ENCODE measurements at places on chromosomes 5 and 9.

GRCh38 chr5:172177176-172177575, 10.8 kb downstream of the STK10 start:
- DNase-seq = peak; percentile 57

GRCh38 chr9:20189871-20190270, 401.0 kb upstream of the SLC24A2 start:
- DNase-seq = no peak

GRCh38 chr5:150214289-150214688, 24.4 kb downstream of the SLC6A7 start:
- DNase-seq = no peak

GRCh38 chr9:86892576-86892975, 54.7 kb downstream of the GAS1 start:
- no peak for DNase-seq

GRCh38 chr9:81776390-81776789, 87.0 kb upstream of the TLE1 start:
- no peak for DNase-seq

GRCh38 chr9:105043370-105043936, 115.5 kb upstream of the ABCA1 start:
- no peak for DNase-seq

GRCh38 chr5:124126504-124127217, 614.7 kb downstream of the CSNK1G3 start:
- no peak for DNase-seq

DNA sequence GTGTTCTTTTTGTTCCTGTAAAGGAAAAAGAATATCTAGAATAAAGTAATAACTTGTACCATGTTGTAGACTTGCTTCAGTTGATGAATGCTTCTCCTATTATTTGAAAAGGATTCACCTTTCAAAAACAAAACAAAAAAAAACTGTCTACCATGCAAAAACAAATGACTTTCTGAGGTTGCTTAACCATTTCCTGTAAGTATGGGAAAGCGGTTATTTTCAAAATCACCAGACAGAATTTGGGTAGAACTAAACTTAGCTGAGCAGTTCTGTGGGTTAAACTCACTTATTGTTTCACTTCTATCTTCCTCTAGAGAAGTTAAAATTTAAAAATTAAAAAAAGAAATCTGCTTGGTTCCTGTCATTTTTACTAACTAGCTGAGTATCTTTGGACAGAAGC, 25.2 kb downstream of the LNPEP start:
- DNase-seq = peak; percentile 52

DNA sequence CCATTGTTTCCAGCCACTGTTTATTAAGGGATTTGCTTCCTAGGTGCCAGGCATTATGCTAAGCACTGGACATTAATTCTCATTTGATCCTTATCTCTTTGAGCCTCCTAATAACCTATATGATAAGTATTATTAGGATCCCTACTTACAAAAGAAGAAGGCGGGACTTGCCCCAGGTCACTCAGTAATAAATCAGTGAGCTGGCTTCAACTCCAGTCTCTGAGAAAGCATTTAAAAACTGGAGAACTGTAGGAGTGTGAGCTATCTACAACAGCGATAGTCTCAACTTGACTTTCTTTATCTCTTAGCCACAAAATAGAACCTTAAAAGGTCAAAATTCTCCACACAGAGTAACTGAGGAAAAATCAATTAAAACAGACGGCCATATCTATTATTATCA, 155.0 kb downstream of the GNAQ start:
- DNase-seq = no peak

GRCh38 chr9:132410642-132411041, 631 bp downstream of the CFAP77 start:
- no peak for DNase-seq

GRCh38 chr9:137402746-137403145, 20.2 kb downstream of the EXD3 start:
- no peak for DNase-seq

DNA sequence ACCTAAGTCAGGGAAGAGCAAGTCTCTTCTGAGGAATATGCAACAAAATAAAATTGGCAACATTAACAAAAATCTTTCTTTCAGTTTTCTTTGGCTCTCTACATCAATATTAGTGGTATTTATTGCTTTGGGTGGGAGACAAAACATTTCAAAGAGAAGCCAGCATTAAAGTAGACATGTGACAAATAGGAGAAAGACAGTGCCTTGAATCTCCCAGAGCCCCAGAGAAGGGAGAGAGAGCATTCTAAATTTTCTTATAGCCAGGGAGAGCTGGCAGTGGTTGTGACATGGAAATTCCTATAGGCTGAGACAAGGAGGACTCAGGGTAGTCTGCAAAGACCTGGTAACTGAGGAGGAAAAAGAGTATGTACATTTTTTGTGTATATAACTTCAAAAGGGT, 79.4 kb upstream of the NREP start:
- DNase-seq = no peak

DNA sequence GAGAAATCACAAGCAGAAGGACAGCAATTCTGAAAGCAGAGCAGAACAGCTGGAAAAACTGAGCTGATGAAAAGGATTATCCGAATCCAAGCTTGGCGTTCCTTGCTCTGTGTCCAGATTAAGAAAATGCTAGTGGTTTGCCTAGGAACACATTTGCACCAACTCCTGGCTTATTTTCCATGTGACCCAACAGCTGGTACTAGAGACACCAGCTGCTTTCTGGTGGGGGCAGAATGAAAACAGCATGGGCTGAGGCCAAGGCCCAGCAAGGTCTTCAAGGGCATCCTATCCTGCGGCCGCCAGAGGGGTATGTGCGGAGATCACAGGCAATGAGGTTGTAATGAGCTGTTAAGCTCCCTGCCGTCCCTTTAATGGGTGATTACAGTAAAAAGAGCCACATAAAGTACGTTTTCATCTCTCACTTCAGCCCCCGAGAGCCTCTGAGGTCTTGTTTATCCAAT, 131.5 kb downstream of the DOCK8 start:
- DNase-seq = no peak

DNA sequence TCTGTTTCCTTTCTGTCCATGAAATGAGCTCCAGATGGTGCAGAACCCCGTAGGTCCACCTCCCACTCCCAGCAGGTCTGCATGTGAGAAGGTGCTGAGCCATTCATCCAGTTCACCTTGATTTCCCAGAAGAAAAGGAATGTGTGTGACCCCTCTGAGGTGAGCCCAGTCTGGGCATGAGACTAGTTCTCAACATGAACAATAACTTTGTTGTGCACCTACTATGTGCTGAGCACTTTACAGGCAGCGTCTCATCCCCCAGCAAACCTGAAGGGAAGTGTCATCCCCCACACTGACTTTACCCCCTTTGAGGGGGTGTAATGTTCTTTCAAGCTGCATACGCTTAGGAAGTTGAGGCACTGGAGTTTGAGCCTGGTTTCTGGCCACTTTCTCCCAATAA, 61.4 kb downstream of the SMIM23 start:
- no peak for DNase-seq

- no peak for DNase-seq
Observed at GRCh38 chr5:111996574-111996973, 239.6 kb upstream of the NREP start.

GRCh38 chr9:9792144-9792857, 820.5 kb downstream of the PTPRD start:
- DNase-seq = no peak

- no peak for DNase-seq
Observed at GRCh38 chr5:93454896-93455295, 126.1 kb downstream of the NR2F1-AS1 start.

DNA sequence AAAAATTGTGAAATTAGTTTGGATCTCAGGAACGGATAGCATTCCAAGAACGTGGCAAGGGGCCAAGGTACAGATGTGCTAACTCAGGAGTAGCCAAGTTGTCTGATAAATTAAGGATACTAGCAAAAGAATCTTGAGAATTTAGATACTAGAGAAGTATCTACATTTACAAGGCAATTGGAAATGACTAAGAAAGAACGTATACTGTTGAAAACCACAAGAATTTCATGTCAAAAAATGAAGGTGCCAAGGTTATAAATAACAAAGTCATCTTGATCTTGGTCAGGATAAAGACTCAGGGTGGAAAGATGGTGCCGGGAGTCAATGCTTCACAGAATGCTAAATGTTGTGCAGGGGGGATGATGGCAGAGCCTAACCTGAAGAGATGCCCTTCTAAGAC, 19.2 kb downstream of the CAPSL start:
- DNase-seq = no peak

DNA sequence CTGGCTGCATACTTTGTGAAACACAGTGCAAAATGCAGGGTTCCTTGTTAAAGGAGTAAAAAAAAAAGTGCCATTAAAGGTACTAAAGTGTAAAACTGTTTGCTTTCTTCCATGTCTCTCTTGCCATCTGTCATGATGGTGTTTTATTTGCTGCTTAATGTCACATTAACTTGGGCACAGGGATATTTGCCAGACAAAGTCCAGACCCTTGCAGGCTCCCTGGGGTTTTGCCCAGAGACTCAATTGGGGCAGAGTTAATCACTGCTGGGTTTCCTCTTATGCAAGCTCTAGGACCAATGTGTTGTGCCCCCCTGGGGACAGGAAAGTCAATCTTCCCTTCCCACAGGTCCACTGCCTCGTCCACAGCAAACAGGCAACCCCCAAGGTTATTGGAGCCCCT, 274.3 kb upstream of the SGCD start:
- no peak for DNase-seq

GRCh38 chr5:125455041-125455440, 708.6 kb upstream of the ZNF608 start:
- no peak for DNase-seq

DNA sequence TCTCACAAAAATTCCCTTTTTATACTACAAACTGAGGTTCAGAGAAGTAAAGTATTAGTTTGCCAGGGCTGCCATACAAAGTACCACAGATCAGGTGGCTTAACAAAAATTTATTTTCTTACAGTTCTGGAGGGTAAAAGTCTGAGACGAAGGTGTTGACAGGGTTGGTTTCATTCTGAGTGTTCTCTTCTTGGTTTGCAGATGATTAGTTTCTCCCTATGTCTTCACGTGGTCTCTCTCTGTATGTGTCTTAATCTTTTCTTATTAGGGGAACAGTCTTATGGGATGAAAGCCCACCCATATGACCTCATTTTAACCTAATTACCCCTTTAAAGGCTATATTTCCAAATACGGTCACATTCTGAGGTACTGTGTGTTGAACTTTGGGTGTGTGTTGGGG, 274.2 kb downstream of the BRINP1 start:
- no peak for DNase-seq

GRCh38 chr9:134061688-134062371, 6.0 kb downstream of the BRD3 start:
- no peak for DNase-seq

GRCh38 chr9:2032234-2032633, 17.1 kb downstream of the SMARCA2 start:
- no peak for DNase-seq

GRCh38 chr9:105262497-105262896, 18.0 kb downstream of the SLC44A1 start:
- DNase-seq = no peak

DNA sequence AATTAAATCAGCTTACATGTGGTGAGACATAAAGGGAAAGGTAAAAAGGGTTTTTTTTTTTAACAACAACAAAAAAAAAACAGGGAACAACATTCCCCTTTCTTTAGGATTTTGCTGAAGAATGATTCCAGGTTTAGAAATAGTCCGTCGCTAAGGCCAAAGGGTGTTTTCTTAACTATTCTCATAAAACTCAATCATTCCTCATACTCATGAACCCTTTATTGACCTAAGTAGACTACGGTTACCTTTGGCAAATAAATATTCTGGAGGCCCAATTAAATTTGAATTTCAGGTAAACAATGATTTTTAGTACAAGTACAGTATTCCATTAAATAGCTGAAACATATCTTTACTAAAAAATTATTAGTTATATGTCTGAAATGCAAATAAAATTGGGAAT, 55.6 kb upstream of the CCNG1 start:
- no peak for DNase-seq

DNA sequence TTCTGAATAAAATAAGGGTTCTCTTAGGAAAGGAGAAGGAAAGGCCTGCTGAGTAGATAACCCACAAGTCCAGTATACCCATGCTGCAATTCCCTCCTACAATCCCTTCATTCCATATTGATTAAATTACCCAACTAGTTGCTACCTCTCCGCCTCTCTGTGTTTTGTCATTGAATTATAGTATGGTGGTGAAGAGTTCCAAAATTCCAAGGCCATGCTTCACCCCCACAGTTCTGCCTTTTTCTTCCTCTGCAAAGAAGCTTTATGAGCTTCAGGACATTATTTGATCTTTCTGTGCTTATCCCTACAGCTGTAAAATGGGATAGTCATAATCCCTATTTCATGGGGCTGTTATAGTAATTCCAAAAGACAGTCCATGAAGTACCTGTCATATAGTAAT, 215.6 kb downstream of the ACTL7B start:
- no peak for DNase-seq

- DNase-seq = no peak
Observed at GRCh38 chr5:1820926-1821325, 19.7 kb downstream of the NDUFS6 start.

- DNase-seq = no peak
Observed at GRCh38 chr5:124124711-124125229, 612.8 kb downstream of the CSNK1G3 start.

GRCh38 chr5:52498607-52499006, 289.1 kb upstream of the ITGA1 start:
- DNase-seq = no peak

GRCh38 chr9:125476645-125477044, 215.0 kb downstream of the GAPVD1 start:
- no peak for DNase-seq

DNA sequence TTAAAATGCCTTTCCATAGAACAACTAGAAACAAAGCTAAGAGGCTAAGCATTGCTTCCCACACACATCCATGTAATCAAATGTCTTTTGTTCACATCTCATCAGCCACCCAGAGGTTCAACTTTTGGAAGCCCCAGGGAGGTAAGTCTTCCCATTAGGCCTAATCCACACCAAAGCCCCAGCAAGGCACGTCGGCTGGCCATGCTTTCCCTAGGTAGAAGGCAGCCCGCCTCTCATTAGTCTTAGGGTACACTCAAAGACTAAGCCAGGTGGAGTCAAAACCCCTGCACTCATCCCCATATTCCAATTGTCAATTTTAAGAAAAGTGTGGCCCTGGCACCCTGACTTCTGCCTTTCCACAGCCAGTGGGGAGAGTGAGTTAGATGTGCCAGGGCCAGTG, 87.9 kb downstream of the ATPSCKMT start:
- DNase-seq = no peak

- DNase-seq = peak; percentile 36
Observed at GRCh38 chr9:19186232-19186631, 44.3 kb upstream of the DENND4C start.

DNA sequence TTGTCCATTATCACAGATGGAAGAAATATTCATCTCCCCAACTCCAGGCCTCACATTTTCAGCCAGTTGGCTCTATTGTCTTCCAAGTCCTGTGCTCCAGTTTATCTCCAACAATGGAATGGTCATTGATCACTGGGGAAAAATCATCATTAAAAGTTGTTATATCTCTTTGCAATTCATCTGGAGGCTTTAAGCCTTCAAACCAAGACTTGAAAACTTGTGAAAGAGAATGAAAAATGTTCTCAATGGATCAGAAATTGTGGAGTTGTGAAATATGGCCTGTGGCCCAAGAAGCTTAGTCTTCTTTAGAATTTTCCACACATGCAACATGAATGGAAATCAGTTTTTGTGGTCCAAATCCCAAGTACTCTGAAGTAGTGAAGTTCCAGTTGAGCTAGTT, 569.6 kb downstream of the EBF1 start:
- DNase-seq = no peak

Data from inflammatory macrophage (primary cell).